ENCODE measurements at places on chromosomes 3 and 15. TPM values are rescaled to one million over a fixed set of nuclear protein-coding genes. Genes with fewer than 3 reads are reported as not detected.

The LEKR1 gene
- 0.85 TPM for total RNA-seq

The UBL7 gene
- 22.3 TPM for total RNA-seq

The CPEB1 gene
- total RNA-seq = 2.5 TPM

The DAZL gene
- total RNA-seq = not detected

The NPAP1 gene
- not detected for total RNA-seq

- no peaks in the 10 kb centered on the region for H3K27me3 ChIP-seq
- H3K27ac ChIP-seq = no peak overlapping the region
- H3K36me3 ChIP-seq = no peaks in the 10 kb centered on the region
- DNase-seq = no peak
Measured at GRCh38 chr3:29515451-29515850, 234.6 kb downstream of the RBMS3 start.

DNA sequence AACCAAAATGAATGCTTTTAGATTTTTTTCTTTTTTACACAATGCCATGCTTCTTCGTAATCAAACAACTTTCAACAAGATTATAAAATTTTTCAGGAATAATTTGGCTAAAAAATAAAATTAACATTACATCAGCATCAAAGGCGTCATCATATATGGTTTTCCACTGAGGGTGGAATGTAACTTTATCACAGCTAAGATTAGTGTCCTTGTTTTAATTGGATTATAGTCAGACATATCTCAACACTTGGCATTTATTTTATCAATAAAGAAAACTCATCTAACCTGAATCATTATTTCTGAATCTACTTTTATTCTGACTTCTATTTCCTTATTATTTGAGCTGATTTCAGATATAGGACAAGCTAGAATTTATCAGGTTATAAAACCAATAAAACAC, 1.6 kb downstream of the NRG4 start:
- H3K27ac ChIP-seq = no peak overlapping the region
- H3K27me3 ChIP-seq = no peaks in the 10 kb centered on the region
- no peak for DNase-seq
- no peak overlapping the region for H3K4me3 ChIP-seq
- H3K4me1 ChIP-seq = no peaks in the 10 kb centered on the region

DNA sequence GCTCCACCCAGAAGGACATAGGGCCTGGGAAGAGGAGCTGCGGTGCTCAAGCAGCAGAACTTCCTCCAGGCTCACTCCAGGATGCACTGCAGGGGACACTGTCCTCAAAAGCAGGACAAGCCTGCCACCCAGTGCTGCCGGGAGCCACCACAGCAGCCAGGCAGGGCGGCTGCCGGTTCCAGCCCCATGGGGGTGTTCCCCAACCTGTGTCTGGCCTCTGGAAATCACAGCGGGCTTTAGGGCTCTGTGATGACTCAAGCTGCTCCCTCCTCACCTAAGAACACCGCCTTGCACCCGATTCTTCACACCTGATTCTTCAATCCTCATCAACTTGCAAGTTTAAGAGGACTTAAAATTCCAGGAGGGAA, 71.9 kb upstream of the SLC6A11 start:
- H3K27ac ChIP-seq = no peak overlapping the region
- no peaks in the 10 kb centered on the region for H3K36me3 ChIP-seq
- H3K27me3 ChIP-seq = no peaks in the 10 kb centered on the region
- no peak overlapping the region for H3K4me3 ChIP-seq
- no peaks in the 10 kb centered on the region for H3K4me1 ChIP-seq

GRCh38 chr3:2526926-2527325, 428.3 kb downstream of the CNTN4 start:
- H3K36me3 ChIP-seq = no peaks in the 10 kb centered on the region
- no peaks in the 10 kb centered on the region for H3K4me1 ChIP-seq
- no peak overlapping the region for H3K27ac ChIP-seq
- no peak for DNase-seq

- no peaks in the 10 kb centered on the region for H3K36me3 ChIP-seq
- DNase-seq = no peak
- H3K27ac ChIP-seq = no peak overlapping the region
- no peaks in the 10 kb centered on the region for H3K27me3 ChIP-seq
- H3K4me3 ChIP-seq = peak overlapping the region; percentile 59
- H3K4me1 ChIP-seq = no peaks in the 10 kb centered on the region
Measured at GRCh38 chr15:63045465-63045840, 2.9 kb downstream of the TPM1 start.

- peaks cover 34% of the 10 kb centered on the region for H3K36me3 ChIP-seq
- H3K27me3 ChIP-seq = no peaks in the 10 kb centered on the region
- H3K4me1 ChIP-seq = no peaks in the 10 kb centered on the region
- H3K27ac ChIP-seq = no peak overlapping the region
Measured at GRCh38 chr15:49024840-49025239, 21.4 kb downstream of the SECISBP2L start.

GRCh38 chr15:79399606-79400005, 32.5 kb upstream of the MINAR1 start:
- no peaks in the 10 kb centered on the region for H3K27me3 ChIP-seq
- no peak overlapping the region for H3K27ac ChIP-seq
- H3K4me1 ChIP-seq = no peaks in the 10 kb centered on the region
- H3K4me3 ChIP-seq = no peak overlapping the region

DNA sequence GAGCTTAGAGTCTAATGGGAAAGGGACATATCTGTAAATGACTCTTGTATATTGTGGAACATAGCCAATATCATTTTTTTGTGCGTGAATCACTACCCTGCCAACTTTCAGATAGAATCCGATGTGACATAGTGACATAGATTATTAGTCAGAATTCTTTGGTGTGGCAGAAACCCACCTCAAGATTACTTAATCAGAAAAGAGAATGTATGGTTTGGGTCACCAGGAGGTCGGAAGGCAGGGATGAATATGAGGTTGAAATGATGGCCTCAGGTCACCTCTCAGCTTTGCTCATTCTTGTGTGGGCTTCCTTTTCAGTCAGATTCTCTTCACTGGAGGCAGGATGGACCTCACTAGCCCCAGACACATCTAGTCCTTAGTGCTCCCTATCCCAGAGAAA, 41.4 kb downstream of the SNAPC5 start:
- no peak overlapping the region for H3K4me3 ChIP-seq
- no peaks in the 10 kb centered on the region for H3K4me1 ChIP-seq
- H3K27ac ChIP-seq = no peak overlapping the region

DNA sequence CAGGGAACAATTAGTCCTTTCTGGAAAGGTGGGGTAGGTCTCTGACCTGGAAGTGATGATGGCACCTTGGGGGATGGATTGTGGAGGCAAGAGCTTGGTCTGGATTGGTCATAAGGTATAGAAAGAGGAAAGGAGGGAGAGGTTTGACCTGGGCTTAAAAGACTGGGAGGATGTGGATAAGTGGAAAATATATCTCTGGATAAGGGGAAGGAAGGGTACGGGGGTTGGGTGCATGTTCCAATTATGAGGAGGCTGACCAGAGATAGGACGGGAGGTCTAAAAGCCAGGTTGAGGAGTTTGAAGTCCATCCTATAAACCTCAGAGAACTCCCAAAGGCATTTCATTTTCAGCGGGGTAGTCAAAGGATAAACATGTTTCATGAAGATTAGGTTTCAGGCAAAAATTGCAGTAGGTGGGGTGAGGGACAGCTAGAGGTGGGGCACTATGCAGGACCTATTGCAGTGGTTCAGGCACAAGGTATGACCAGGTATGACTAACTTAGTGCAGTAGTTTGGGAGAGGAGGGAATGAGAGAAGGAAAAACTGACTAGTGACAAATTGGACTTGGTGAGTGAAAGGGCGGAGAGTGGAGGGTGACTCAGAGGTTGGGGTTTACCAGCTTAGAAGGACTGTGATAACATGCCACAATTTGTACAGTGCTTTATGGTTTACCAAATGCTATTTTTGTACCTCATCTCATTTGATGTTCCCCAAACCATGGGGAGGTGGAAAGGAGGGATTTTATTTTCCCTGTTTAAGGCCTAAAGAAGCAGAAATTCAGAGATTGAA, 10.7 kb downstream of the PDE8A start:
- H3K4me3 ChIP-seq = no peak overlapping the region
- H3K36me3 ChIP-seq = no peaks in the 10 kb centered on the region
- DNase-seq = no peak
- H3K27ac ChIP-seq = no peak overlapping the region

- DNase-seq = no peak
- no peak overlapping the region for H3K4me3 ChIP-seq
- H3K27me3 ChIP-seq = no peaks in the 10 kb centered on the region
- H3K4me1 ChIP-seq = peaks cover 15% of the 10 kb centered on the region
- H3K36me3 ChIP-seq = no peaks in the 10 kb centered on the region
Measured at GRCh38 chr15:63434576-63435186, 53.0 kb upstream of the CA12 start.

DNA sequence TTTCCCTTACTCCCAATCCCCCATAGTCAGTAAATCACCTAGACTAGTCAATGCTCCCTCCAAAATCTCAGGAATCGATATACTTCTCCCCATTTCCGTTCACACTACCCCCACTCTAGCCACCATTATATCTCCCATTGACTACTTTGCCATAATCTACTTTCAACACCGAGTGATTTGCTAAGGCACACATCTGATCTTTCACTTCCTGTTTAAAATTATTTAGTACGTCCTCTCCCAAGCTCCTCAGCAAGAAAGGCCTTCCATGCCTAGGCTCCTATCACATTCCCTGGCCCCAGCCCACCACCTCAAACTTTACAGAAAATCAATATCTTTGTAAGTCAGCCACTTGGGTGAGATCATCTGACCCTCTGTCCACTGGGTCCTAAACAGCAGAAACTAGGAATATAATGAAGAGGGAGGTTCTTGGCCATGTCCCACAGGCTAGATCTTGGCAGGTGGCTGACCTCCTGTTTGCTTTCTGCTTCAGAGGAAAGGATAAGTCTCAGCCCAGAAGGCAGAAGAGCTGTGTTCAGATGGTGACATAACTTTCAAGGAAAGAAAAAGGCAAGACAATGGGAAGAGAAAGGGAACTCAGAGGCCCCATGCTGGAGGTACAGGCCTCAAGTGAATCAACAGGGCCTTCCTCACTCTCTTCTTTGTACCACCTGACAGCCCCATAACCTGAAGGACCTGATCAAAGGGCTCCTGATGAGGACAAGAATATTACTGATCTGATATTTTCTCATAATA, 103.0 kb downstream of the RPL22L1 start:
- H3K4me3 ChIP-seq = no peak overlapping the region
- no peaks in the 10 kb centered on the region for H3K27me3 ChIP-seq
- H3K36me3 ChIP-seq = no peaks in the 10 kb centered on the region
- H3K4me1 ChIP-seq = no peaks in the 10 kb centered on the region

- peak overlapping the region; percentile 50 for H3K4me3 ChIP-seq
- no peak for DNase-seq
- no peaks in the 10 kb centered on the region for H3K27me3 ChIP-seq
Measured at GRCh38 chr3:183553334-183554026, 2.0 kb downstream of the KLHL6 start.

GRCh38 chr3:172002512-172003078, 36.8 kb upstream of the FNDC3B start:
- no peaks in the 10 kb centered on the region for H3K4me1 ChIP-seq
- no peak overlapping the region for H3K4me3 ChIP-seq
- no peaks in the 10 kb centered on the region for H3K27me3 ChIP-seq
- DNase-seq = no peak
- H3K27ac ChIP-seq = no peak overlapping the region
